ENCODE measurements at places on chromosomes 13 and 19.

DNA sequence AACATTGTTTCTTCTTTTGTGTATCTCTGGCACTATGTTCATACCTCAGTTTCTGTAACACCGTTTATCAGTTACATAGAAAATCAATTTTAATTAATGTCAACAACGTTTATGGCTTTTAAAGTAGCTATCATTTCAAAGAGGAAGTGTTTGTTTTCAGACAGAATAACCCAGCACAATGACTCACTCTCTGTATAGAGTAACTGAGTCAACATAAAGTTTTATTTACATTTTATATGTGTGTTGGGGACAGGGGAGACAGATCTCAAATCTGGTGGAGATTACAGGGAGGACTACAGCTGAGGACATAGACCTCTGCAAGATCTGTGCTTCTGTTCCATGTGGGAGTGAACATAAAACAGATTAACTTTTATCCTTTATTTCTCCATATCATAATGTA is 2590.1 kb downstream of the PCDH9 start:
- no peak for DNase-seq

- peak; percentile 49 for DNase-seq
Observed at GRCh38 chr19:13153569-13154240, 3.5 kb downstream of the IER2 start.

DNA sequence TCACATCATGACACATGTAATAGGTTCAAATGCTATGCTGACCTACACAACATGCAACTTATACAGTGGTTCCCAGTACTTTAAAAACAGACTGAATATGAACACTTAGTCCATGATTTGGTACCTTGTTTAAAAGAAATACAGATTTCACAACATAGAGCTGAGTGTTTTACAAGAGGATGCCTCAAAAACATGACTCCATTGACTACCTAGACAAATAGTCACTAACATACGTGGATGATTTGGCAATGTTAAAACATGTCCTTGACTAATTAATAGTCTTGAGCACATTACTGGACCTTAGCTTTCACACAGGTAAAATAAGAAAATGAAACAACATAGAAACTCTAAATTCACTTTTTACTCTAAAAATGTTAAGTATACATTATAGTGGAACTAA is 300.1 kb downstream of the DIAPH3 start:
- DNase-seq, result no peak

GRCh38 chr19:9078651-9079050 is 8.2 kb upstream of the OR1M1 start:
- no peak for DNase-seq

DNA sequence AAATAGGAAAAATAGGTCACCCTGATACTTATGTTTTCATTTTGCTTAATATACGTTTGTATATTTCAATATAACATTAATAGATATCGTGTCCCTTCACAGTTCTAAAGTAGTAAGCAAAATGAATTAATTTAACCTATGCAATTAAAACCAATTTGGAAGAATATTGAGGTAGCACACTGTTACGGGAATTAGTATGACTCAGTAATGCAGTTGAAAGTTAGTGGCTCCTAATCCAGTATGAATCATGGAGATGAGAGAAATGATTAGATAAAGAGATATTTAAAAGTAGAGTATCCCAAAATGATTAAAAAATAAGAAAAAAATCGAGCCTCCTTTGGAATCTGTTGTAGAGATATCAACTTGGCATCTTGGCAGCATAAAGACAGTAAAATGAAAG is 177.0 kb upstream of the SLITRK6 start:
- no peak for DNase-seq

DNA sequence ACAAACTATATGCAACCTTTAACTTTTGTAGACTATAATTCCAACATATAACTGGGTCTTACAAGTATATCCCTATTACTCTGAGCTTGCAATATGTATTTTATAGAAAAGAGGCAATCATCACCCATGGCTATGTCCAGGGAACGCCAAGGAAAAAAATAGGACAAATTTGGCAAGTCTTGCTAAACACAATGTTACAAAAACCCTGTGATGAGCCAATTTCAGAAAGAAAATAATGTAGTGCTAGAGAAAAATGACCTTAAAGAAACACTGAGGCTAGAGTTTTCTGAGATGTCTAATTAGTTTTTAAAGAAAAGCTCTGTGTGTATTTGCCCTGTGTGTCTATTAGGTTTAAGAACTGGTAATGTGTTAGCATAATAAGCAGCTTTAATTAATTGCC is 68.0 kb upstream of the FREM2 start:
- DNase-seq, result no peak

DNA sequence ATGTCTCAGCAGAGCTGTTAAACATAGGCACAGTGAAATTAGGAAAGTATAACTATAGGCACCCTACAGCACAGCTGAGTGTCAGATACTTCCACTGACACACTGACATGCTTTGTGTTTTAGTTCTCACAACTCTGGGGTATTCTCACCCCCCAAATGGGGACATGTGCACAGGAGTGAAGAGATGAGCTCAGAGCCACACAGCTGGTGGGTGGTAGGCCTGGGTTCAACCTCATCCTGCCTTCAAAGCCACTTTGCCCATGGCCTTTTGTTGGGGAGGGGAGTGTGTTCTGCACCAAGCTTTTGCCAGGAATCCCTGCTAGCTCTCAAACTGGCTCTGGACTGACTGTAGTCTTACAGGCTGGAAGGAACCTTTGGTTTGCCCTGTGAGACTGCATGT is 1.7 kb upstream of the SLC35E1 start:
- DNase-seq, result no peak

GRCh38 chr19:32599736-32600157 is 18.8 kb downstream of the PDCD5 start:
- DNase-seq, result peak; percentile 63

GRCh38 chr13:98315466-98315865 is 138.4 kb upstream of the RNF113B start:
- peak; percentile 35 for DNase-seq

DNA sequence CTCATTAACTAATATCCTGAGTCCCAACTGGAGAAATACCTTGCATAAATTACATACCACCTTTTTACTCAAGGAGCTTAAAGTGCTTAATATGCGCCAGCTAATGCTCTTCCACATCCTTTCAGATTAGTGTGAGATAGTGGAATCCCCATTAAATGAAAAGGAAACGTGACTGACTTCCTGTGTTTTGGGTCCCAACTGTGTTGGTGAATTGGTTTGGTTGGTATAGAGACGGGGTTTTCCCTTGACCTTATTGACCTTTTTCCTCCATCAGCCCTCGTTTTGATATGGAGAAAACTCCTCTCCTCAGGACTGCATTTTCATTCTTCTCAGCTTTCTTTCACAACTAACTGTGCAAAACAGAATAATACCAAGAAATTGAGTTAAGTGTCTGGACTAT is 163.5 kb downstream of the PAN3 start:
- no peak for DNase-seq

DNA sequence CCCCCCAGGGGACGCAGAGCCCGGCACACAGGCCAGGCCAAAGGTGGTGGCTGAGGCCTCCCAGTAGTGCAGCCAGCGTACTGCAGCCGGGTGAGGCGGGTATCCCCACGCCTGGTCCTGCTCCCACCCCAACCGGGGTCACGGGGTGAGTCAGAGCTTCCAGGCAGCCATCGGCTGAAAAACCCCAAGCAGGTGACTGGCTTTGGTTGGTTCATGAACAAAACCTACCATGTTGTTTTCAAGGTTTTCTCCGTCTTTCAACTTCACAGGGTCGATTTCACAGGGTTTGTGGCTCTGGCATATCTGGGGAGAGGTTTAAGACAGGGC is 42.1 kb upstream of the C13orf46 start:
- no peak for DNase-seq

DNA sequence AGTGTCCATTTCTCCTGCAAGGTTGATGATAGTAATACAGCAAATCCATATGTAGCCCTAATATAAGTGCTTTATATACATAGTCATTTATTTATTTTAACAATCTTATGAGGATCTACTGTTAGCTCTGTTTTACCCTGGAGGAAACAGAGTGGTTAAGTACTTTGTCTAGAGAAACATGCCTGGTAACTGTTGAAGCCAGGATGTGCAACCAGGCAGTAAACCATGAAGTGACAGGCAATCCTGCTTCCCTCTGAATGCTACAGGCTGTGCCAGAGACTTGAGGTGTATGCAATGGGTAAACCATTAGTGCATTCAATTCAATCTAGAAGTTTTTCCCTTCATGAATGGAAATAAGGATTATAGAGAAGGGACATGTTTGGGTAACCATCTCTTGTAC is 911.0 kb downstream of the PCDH17 start:
- no peak for DNase-seq

- DNase-seq, result no peak
Observed at GRCh38 chr13:101626925-101627555, 174.6 kb downstream of the ITGBL1 start.

DNA sequence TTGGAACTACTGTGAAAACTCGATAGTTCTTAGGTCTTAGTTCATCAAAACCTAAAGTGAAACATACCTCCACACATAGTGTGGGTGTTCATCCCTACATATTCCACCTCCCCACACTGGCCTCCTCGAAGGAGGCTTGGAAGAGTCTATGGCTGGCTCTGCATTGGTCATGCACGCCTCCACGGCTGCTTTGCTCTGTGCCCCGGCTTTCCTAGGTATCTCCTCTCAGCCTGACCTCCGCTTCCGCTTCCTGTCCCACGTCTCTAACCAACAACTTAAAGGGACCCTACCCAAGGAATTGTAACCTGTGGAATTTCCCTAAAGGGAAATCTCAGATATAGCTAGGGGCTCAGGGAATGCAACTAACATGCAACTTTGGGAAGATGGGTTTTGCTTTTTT is 79.7 kb upstream of the MBNL2 start:
- DNase-seq, result peak; percentile 4

GRCh38 chr19:55223291-55224037 is 5.1 kb downstream of the TMEM86B start:
- DNase-seq, result no peak

DNA sequence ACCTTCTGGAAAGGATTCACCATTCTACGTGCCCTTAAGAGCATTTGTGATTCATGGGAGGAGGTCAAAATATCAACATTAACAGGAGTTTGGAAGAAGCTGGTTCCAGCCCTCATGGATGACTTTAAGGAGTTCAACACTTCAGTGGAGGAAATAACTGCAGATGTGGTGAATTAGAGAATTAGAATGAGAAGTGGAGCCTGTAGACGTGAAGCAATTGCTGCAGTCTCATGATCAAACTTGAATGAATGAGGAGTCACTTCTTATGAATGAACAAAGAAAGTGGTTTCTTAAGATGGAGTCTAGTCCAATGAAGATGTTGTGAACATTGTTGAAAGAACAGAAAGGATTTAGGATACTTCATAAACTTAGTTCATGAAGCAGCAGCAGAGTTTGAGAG is 129.1 kb downstream of the TNFRSF19 start:
- no peak for DNase-seq

DNA sequence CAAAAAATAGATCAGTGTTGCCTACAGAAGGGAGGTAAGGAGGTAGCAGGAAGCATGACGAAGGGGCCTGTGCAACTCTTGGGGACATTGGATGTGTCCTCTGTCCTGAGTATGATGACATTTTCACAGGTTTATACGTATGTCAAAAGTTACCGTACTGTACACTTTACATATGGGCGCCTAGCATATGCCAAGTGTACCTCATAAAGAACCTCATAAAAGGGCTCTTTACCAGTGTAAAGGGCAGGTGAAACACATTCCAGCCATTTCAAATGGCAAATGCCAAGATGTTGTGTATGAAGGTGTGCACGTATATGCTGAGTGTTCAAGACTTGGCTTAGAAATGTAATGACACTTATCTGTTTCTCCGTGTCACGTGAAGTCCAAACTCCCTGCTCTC is 573.4 kb downstream of the EFNB2 start:
- no peak for DNase-seq

- peak; percentile 78 for DNase-seq
Observed at GRCh38 chr19:5436106-5436947, 18.9 kb upstream of the ZNRF4 start.

DNA sequence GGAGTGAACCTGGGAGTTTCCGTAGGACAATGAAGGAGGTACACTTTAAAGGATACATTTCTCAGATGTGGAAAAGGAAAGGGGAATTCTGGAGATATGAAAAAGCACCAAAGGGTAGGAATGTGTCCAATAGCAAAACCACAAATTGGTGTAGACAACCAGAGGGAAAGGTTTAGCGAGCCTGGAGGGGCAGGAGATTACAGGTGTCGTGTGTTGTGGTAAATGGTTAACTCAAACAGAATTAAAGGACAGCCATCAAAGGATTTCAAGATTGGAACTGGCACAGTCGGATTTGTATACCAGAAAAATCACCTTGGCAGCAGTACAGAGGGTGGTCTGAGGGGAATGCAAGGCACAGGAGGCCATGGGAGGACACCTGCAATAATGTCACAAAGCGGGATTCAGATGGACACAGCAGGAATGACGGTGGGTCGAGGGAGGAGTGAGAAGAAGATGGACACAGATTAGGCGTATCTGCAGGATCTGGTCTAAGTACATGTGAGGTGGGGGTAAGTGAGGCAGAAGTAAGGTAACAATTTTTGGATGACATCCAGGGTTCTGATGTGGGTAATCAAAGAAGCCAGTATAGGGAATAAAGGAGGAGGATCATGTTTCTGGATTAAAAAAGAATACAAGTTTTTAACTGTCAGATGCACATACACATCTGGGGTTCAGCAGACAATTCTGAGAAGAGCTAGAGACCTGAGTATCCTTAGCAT is 361.6 kb downstream of the KLF12 start:
- DNase-seq, result no peak

DNA sequence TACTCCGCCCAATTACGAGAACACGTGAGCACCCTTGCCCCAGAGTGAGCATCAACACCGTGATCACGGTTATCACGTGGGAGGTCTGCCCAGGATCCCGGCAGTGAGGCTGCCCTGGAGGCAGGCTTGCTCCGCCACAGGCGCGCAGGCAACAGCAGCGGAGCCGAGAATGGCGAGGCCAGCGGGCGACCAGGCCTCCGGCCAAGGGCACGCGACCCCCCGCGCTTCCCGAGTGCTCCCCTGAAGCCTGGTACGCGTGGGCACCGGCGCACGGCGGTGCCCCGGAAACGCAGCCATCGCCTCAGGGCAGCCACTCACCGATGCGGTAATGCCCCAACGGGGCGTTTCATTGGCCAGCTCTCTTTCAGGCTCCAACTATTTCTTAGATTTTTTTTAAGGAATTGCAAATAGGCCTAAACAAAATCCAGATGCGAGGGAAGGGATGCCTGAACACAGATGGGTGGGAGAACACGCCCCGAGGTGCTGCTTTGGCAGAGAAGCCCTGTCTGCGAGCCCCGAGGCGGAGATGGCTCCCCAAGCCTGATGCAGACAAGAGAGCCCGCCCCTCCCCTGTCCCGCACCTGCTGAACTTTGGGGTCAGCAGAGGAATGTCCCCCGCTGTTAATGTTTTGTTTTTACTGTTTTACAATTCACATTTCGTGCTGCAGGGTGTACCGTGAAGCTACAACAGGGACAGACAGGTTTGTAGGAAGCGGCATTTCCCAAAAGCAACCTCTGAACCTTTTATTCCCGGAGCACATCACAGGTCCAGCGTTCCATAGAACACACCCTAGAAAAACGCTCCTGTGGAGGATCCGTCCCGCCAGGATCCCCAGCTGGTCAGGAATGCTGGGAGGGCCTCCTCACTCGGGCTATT is 132.7 kb downstream of the ZDHHC20 start:
- DNase-seq, result peak; percentile 50
